ENCODE measurements at places on chromosomes 2 and 18.

- no peak for DNase-seq
Observed at GRCh38 chr2:26801328-26801727, 15.5 kb downstream of the CENPA start.

GRCh38 chr2:106997204-106997603 is 111.2 kb upstream of the ST6GAL2 start:
- no peak for DNase-seq

DNA sequence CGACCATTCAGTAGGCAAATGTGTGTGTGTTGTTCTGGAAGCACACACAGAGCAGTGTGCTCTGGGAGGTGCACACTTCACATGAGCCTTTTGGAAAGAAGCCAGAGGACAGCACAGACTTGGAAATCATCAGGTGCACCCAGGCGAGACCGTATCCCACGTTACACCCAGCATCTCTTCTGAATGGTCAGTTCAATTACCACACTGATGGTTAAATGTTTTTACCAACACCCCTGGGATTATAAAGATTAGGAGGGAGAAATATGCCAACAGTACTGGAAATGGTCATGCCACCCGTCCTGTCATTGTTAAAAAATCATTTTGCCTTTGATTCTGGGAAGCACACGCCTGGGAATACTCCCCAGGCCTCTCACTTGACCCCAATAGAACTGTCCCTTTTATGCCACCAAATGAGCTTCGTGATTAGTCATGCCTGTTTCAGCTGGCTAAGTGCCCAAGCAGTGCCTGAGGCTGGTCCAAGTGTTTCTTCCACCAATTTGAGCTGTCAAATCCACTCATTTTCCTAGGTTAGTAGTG is 183.7 kb downstream of the NRP2 start:
- no peak for DNase-seq

DNA sequence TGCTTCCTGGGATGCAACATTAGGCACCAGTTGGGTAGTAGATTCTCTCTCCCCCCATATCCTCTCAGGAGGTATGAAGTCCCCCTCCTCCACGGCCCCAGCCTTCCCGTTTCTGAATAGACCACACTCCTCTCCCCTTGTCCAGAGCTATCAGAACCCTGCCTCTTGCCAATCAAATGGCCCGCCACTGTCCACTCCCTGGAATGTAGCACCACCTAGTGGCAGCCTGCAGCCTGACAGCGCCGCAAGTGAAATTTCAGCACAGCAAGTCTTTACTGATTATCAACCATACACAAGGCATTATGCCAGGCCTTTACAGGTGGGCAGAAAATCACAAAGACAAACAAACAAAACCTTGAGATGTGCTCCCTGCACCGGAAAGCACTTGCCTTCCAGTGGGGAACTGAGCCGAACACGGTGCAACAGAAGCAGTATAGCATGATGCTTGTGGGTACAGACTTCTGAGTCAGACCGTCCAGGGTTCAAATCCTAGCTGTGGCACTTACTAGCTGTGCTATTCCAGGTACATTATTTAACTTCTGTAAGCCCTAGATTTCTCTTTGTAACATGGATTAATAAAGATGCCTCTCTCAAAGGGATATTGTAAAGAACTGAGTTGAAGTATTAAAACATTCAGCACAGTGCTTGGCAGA is 174.0 kb downstream of the SMAD2 start:
- DNase-seq = no peak

- DNase-seq = no peak
Observed at GRCh38 chr2:127581516-127582490, 46.3 kb downstream of the MYO7B start.

DNA sequence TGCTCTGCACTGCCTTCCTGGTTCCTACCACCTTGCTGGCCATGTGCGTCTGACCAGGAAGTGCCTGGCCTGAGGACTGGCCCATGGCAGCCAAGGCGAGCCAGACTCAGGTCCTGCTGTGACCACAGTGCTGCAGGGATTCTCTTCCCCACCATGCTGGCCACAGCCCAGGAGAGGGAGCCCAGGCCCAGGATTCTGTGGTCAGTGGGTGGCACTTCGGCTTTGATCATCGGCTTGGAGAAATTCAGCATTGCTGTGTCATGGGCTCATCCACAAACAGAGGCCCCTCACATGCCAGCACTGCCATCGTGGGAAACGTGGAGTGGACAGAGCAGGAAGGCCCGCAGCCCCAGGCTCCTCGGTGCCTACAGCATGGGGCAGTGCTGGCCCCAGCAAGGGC is 211.6 kb downstream of the SEPTIN10 start:
- DNase-seq = no peak

DNA sequence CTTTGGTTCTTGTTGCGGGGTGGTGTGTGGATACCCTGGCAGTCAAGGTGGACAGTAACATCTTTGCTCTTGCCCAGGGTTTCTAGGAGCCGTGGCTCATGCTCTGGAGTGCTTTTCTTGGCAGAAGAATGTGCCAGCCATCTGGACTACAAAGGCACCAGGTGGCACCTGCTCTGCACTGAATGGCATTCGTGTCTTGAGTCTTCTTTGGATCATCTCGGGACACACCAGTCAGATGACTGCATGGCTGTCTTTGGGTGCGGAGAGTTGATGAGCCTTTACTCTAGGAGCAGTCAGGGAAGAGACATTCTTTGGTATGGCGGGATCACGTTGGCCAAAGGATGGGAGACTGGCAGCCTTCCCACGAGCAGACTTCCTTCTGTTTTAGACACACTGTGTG is 104.1 kb upstream of the SEC11C start:
- DNase-seq = no peak

GRCh38 chr2:38549071-38549704 is 53.5 kb downstream of the HNRNPLL start:
- DNase-seq = no peak

Data from stimulated activated CD8-positive, alpha-beta memory T cell treated with anti-CD3 and anti-CD28 coated beads, Interleukin-7, amount 100 ng/mL, for 48 hours (primary cell).